ENCODE measurements at places on chromosomes 12 and 14. TPM values are rescaled to one million over a fixed set of nuclear protein-coding genes. Genes with fewer than 3 reads are reported as not detected.

DNA sequence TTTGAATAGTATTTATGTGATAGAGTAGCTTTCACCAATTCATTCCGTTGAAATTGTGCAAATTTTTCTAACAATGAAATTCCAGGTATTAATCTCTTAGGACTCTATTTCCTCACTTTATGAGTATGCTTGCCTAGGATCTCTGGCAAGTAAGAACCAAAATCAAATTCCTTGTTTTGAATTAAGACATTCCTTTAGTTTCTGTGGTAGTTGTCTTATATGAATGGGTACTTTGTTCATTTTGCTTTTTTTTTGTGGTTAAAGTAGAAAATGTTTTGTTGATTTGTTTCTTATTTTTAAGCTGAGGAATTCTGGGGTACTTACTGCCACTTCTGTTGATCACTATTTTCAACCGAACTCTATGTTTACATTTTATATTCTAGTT, 59.8 kb downstream of the KITLG start:
- no peaks in the 10 kb centered on the region for H3K36me3 ChIP-seq
- H3K27me3 ChIP-seq = no peaks in the 10 kb centered on the region
- peaks cover 3% of the 10 kb centered on the region for H3K4me1 ChIP-seq
- no peak overlapping the region for H3K4me3 ChIP-seq

- no peaks in the 10 kb centered on the region for H3K4me1 ChIP-seq
- H3K4me3 ChIP-seq = no peak within 1 kb of the TSS
- H3K27ac ChIP-seq = no peak within 1 kb of the TSS
Observed at GRCh38 chr14:75522224-75522982, at the start of gene BATF. Gene BATF (plus strand): TSS chr14:75522469. CDS start chr14:75522683, 214 bp downstream.

DNA sequence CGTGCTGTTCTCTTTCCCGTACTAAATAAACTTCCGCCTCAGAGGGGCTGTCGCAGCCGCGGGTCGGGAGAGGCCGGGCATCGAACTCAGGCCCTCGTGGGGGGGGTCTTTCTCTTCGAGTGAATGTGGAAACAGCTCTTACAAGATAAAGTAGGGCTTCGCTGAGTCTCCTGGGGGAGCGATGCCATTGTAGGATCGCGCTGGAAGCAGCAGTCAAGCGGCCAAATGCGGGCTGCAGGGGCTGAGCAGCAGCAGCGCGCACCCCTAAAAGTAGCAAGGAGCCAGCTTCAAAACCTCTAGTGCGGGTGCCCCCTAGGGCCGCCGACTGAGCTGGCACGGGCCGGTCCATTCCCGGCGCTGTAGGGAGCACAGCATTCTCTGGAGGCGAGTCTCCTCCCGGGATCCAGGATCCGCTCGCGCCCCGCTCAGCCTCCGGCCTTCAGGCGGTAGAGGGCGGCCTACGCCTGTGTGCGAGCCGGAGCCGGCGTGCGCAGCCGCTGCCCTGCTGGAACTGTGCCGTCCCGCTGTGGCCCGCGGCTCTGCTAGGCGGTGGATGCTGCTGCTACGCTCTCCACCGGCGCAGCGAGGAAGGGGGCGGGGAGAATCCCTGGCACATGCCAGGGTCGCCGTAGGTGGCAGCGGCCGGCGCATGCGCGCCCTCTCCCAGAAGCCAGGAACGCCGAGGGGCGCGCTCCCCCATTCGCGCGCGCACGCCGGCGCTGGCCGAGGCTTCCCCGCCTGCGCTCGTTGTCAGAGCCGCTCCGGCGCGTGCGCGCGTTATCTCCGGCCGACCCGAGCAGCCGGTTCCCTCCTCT, at the start of gene FUT8:
Gene FUT8 (plus strand): TSS at position 699 of the 815 bp plus-strand sequence. CDS start 148,834 bp downstream, outside the sequence.
- H3K27ac ChIP-seq = peak within 1 kb of the TSS; percentile 99
- DNase-seq = peak; percentile 99
- peaks cover 13% of the 10 kb centered on the region for H3K4me1 ChIP-seq
- H3K27me3 ChIP-seq = no peaks in the 10 kb centered on the region

DNA sequence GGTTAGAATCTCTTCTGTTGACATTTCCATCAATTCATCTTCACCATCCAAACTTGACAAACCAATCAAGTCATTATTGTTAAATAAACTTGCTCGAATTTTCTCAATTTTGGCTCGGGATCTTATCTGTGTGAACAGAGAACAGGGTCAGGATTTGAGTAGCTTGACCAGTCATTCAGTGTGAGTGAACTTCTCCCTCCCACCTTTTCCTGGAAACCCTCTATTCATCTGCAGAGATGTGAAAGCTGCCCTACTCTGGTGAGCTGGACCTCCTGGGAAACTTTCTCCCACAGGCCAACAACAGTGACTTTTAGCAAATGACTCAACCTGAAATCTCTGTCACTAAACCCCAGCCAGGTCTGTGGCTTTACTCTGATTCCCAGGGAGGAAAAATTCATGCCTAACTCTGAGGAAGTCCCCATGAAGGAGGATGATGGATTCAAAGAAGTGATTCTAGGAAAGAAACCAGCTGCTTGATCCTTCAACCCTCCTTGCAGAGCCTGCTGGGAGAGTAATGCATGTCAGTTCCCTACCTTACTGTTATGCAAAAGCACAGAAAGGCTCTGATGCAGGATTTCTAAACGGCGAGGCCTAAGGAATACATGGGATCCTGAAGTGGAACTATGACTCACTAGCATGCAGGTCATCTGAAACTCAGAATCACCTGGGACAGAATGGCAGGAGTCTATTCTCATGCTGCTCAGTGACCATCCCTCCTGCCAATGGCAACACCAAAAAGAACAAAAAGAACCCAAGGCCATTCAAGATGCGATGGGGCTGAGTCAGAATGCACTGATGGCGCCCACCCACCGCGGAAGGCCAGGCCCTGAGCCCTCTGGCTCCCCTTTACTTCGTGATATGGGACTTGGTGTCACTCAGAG, 58.0 kb downstream of the TRAFD1 start:
- no peaks in the 10 kb centered on the region for H3K4me1 ChIP-seq
- peaks cover 29% of the 10 kb centered on the region for H3K36me3 ChIP-seq
- H3K27ac ChIP-seq = no peak overlapping the region
- no peak for DNase-seq
- H3K27me3 ChIP-seq = no peaks in the 10 kb centered on the region

GRCh38 chr12:58176296-58176869, 235.0 kb downstream of the ATP23 start:
- peaks cover 14% of the 10 kb centered on the region for H3K4me1 ChIP-seq
- no peak overlapping the region for H3K4me3 ChIP-seq
- peaks cover 19% of the 10 kb centered on the region for H3K27me3 ChIP-seq
- no peaks in the 10 kb centered on the region for H3K36me3 ChIP-seq

- DNase-seq = no peak
- H3K36me3 ChIP-seq = peaks cover 36% of the 10 kb centered on the region
- H3K27me3 ChIP-seq = no peaks in the 10 kb centered on the region
- no peak overlapping the region for H3K4me3 ChIP-seq
Observed at GRCh38 chr14:54475187-54475899, 13.4 kb downstream of the GMFB start.

- DNase-seq = no peak
- no peaks in the 10 kb centered on the region for H3K27me3 ChIP-seq
- no peak overlapping the region for H3K27ac ChIP-seq
- peaks cover 28% of the 10 kb centered on the region for H3K4me1 ChIP-seq
- no peak overlapping the region for H3K4me3 ChIP-seq
Observed at GRCh38 chr14:88556581-88556980, 1.8 kb upstream of the PTPN21 start.

- H3K27me3 ChIP-seq = peaks cover 2% of the 10 kb centered on the region
- H3K4me1 ChIP-seq = no peaks in the 10 kb centered on the region
Observed at GRCh38 chr14:66405158-66405557, 81.0 kb upstream of the CCDC196 start.

GRCh38 chr12:51846271-51846691, 2.2 kb downstream of the FIGNL2 start:
- H3K27ac ChIP-seq = no peak overlapping the region
- H3K27me3 ChIP-seq = peaks cover 50% of the 10 kb centered on the region
- H3K4me3 ChIP-seq = peak overlapping the region; percentile 65
- no peaks in the 10 kb centered on the region for H3K36me3 ChIP-seq

DNA sequence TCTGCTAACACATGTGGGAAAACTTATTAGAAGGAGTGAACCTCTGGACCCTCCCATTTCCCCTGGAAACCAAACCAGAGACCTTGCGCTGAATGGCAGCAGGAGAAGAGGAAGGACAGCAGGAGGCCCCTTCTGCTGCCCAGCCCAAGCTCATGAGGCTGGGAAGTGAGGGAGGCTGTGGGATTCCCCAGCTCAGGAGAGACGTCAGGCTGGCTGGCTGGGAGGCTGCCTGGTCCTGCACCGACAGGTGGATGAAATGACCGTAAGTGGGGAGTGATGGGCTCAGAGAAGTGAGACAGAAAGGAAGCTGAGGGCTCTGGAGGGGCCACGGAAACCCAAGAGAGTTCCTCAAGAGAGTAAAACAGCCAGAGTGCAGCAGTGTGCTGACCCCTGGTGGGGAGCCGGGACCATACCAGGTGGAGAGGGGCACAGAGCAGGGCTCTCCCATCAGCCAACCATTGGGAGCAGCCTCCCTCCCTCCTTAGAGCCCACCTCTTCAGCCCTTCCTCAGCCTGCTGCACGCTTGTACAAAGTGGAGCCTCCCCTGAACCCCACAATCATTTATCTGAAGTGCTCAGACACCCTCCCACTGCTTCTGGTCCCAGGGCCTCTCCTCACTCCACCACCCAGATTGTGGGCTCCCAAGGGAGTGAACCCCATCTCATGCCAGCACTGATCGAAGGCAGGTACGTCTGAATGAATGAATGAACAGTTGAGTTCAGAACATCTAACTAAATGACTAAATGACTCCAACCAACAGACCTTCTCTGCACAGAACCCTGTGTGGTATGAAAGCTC, 14.0 kb downstream of the TAMALIN start:
- peak overlapping the region; percentile 18 for H3K4me3 ChIP-seq
- peaks cover 29% of the 10 kb centered on the region for H3K4me1 ChIP-seq

GRCh38 chr12:19198272-19198671, 68.7 kb downstream of the PLEKHA5 start:
- peaks cover 18% of the 10 kb centered on the region for H3K4me1 ChIP-seq
- no peak for DNase-seq
- no peaks in the 10 kb centered on the region for H3K27me3 ChIP-seq

DNA sequence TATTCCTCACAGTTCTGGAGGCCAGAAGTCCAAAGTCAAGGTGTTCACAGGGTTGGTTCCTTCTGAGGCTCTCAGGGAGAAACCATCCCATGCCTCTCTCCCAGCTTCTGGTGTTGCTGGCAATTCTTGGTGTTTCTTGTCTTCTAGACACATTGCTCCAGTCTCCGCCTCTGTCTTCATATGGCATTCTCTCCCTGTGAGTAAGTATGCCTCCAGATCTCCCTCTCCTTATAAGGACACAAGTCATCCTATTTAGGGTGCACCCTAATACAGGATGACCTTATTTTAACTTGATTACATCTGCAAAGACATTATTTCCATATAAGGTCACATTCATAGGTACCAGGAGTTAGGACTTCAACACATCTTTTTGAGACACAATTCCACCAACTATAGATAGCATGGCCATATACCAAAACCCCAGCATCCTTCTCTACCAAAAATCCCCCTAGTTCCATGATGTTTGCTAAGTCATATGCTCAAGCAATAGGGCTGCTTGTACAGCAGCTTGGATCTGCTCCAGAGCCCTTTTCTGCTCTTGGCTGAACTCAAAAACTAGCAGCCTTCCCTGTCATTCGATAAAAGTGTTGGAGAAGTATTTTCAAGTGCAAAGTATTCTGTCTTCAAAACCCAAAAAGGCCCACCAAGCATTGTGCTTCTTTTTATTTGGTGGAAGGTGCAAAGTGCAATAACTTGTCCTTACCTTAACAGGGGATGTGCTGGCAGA, 79.2 kb upstream of the CMKLR1 start:
- peaks cover 6% of the 10 kb centered on the region for H3K4me1 ChIP-seq
- no peak overlapping the region for H3K4me3 ChIP-seq
- no peak overlapping the region for H3K27ac ChIP-seq
- H3K27me3 ChIP-seq = peaks cover under 1% of the 10 kb centered on the region
- H3K36me3 ChIP-seq = no peaks in the 10 kb centered on the region

- no peaks in the 10 kb centered on the region for H3K36me3 ChIP-seq
- H3K4me3 ChIP-seq = no peak overlapping the region
- peaks cover 13% of the 10 kb centered on the region for H3K4me1 ChIP-seq
- no peaks in the 10 kb centered on the region for H3K27me3 ChIP-seq
- no peak for DNase-seq
- no peak overlapping the region for H3K27ac ChIP-seq
Observed at GRCh38 chr14:64692189-64692985, 11.8 kb upstream of the PLEKHG3 start.

GRCh38 chr12:16037533-16037932, 126.4 kb downstream of the DERA start:
- no peaks in the 10 kb centered on the region for H3K27me3 ChIP-seq
- H3K36me3 ChIP-seq = peaks cover 50% of the 10 kb centered on the region
- DNase-seq = no peak
- no peaks in the 10 kb centered on the region for H3K4me1 ChIP-seq
- H3K27ac ChIP-seq = no peak overlapping the region

- H3K4me3 ChIP-seq = no peak overlapping the region
- DNase-seq = no peak
- H3K36me3 ChIP-seq = no peaks in the 10 kb centered on the region
Observed at GRCh38 chr14:79602045-79602444, 609.3 kb downstream of the DIO2 start.

DNA sequence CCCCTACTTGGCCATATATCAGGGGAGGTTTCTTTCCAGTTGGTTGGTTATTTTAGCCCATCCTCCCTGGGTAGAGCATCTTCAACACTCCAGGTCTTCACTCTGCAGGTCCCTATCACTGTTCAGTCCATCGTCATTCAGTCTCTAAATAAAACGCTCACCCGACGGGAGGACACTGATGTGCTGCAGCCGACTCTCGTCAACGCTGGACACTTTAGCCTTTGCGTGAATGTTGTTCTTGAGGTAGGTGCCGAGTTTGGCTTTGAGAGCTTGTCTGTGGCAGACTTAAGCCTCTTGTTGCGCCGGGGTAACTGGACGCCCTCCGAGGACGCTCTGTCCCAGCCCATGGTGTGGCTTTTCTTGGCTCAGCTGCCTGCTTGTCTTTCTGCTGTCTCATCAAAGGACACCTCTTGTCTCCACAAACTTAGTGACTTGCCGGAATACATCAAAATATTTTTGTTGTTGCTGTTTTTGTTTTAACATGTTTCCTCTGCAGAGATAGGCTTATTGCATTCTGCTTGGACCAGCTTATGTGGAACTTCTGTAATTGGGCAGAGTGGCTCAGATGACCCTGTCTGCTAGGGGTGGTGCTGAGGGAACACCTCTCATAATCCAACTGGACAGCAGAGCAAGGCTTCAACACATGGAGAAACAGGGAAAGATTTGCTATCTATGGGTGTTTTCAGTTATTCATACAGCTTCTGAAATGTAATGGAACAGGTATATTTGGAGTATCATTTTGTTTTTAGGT, 26.5 kb downstream of the TCTN1 start:
- H3K4me1 ChIP-seq = peaks cover 36% of the 10 kb centered on the region
- H3K27ac ChIP-seq = peak overlapping the region; percentile 84
- no peak for DNase-seq
- H3K4me3 ChIP-seq = no peak overlapping the region

PZP gene
- total RNA-seq = not detected

ZNF664 gene
- 133 TPM for total RNA-seq
